Inflammatory macrophage treated with lipopolysaccharide for 4 hours (primary cell): ENCODE measurements at places on chromosomes 1 and 21.

GRCh38 chr21:17436626-17437111 is 76.2 kb upstream of the CXADR start:
- DNase-seq: no peak

GRCh38 chr1:207603777-207604176 is 41.2 kb upstream of the CR1L start:
- DNase-seq: no peak

DNA sequence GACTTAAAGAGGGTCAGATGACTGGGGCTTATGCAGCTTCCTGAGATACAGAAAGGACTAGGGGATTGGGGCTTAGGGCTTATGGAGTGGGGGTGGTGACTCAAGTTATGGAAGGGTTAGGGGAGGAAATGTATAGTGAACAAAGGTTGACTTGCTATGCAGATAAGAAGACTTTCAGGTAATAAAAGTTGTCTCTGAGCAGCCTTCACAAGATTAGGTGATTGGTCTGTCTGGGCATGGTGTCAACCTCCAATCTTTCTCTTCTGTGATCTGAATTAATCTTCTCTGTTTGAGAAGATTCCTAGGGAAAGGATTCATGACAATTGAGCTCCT is 436.5 kb downstream of the SIPA1L2 start:
- no peak for DNase-seq

DNA sequence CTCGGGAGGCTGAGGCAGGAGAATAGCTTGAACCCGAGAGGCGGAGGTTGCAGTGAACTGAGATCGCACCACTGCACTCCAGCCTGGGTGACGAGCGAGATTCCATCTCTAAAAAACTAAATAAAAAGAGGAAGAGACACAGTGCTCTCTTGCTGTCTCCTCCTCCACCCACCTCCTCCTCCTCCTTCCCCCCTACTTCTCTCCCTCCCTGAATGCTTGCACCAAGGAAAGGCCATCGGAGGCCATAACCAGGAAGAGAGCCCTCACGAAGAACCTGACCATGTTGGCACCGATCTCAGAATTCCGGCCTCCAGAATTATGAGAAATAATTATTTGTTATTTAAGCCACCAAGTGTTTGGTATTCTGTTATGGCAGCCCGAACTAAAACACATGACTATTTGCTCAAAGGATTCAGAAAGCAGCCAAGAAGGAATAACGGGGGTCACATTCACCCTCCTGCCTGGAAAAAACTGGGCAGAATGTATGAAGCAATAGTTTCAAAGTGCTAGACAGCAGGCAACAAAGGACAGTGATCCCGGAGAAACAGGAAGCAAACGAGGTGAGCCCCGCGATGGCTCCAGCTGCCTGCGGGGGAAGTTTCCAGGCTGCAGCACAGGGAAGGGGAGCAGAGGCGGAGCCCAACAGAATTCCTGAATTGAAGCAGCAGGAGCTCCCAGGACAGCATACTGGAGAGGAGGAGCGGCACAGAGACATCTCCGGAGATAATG is 35.8 kb downstream of the LDLRAD1 start:
- peak; percentile 30 for DNase-seq

DNA sequence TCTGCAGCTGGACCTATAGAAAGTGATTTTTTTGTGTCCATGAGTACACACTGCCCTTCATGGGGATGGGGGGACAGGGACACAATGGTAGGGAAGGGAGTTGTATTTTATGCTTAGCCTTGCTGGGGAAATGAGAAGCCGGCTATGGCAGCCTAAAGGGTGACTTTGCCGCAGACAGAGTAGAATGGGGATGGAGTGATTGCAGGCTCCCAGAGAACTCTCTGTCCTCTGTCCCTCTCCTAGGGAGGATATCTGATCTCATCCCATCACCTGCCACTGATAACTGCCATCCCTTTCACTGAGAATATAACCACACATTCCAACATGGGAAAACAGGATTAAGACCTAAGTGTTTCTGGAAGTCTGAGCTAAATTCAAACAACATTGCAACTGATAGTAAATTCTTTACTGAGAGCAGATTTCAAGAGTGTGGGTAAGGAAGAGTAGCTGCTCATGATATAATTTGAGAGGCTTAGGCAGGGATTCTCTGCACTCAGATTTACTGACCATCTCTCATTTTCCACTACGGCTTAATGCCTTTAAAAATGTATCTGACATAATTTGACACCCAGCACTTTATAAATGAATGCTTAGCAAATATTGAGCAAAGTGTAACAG is 13.9 kb downstream of the SH2D1B start:
- DNase-seq: no peak

DNA sequence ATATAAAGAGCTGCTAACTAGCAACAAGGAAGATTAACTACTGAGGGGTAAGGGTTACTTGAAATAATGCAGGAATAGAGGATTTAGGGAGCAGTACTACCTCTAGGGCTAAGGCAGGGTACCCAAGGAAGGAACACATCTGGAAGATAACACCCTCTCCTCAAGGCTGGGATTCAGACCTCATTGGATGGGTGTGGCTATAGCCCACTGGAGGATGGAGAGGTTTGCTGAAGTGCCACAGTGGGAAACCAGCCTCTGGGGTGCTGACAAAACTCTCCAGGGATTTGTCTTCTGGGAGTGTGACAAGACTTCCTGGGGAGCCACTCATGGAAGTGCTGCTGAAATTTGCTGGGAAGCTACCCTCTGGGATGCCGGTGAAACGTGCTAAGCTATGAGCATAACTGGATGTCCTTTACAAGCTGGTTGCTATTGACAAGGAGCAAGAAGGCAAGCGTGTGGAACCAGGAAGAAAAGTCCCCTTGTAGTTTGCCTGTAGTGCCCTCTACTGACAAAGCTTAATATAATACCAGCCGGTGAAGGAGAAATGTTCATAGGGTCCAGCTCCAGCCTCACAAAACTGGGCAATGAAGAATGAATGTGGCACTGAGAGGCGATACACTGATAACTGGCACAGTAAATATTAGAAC is 122.8 kb upstream of the USP24 start:
- DNase-seq: peak; percentile 62
